GM18507 (cell line): ENCODE measurements at places on chromosomes 5 and 9.

DNA sequence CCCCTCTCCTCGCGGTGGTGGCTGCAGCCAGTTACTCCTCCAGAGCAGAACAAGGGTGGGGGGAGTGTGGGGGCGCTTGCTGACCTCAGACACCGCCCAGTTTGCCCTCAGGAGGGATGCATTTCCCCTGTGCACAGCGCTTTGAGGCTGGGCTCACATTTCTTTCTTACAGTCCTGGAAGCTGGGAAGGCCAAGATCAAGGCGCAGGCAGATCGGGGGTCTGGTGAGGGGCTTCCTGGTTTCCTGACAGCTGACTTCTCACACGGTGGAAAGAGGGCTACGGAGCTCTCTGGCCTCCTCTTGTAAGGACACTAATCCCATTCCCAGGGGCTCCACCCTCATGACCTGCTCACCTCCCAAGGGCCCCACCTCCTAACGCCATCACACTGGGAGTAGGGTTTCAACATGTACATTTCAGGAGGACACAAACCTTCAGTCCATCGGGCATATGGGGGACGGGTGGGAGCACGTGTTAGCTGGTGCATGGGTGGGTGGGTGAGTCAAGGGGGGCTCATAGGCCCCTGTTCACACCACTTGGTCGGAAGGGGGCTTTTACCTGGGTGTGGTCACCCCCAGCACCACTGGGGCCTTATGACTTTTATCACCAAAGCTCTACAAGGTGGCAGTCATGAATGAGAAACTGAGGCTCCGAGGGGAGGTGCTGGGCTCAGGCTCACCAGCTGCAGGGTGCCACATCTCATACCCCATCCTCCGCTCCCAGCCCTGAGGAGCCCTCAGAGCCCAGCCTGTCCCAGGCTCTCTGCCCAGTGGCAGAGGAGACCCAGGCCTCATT, 7.7 kb upstream of the SCGB3A1 start:
- no peak for DNase-seq

DNA sequence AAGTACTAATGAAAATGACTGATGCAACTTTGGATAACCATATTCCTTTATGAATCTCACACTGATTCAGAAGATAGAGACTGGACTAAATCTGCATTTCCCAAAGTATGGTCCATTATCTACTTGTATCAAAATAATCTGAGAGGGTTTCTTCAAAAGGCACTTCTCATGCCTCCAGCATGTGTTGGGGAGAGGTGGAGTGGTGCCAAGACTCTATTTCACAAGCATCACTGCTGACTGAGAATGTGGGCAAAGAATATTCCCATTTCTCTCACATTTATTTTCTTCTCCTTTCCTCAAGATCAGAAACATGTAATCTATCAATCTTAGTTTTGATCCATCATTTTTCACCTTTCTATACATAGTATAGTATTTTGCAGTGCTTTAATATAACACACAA, 135.4 kb downstream of the GABRB2 start:
- no peak for DNase-seq

DNA sequence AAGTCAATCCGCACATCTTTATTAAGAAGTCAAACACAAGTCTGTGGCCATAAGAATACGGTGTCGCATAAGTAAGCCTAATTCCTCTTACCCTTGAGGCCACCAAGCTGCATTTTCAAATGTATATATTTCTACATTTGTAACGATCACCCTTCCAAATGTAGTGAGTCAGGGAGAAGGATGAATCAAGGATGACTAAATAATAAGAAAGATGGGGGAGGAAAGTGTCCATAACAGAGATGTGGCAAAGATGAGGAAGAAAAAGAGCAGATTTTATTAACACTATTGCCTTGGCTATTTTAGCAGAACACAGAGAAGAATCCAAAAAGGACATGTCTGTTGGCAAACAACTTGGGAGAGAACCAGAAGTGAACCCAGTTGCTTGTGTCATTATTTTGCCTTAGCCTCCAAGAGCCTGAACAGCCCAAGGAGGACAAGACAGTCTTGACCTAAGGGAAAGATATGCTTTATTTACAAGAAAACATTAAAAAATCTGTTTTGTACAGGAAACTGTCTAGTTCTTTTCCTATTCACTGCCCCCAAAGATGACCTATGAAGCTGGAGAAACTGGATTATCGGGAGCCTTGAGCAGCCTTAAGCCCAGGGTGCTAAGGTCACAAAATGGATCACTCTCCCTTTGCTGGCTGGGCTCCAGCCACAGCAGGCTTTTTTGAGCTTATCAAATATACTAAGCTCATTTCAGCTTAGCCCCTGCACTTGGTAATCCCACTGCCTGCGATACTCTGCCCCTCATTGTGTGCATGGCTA, 101.5 kb downstream of the PLCXD3 start:
- DNase-seq, result no peak

GRCh38 chr5:34957857-34958690, 28.7 kb downstream of the DNAJC21 start:
- no peak for DNase-seq

- no peak for DNase-seq
Measured at GRCh38 chr9:34927061-34927460, 31.0 kb upstream of the PHF24 start.

- no peak for DNase-seq
Measured at GRCh38 chr5:155148694-155149093, 135.1 kb downstream of the KIF4B start.

DNA sequence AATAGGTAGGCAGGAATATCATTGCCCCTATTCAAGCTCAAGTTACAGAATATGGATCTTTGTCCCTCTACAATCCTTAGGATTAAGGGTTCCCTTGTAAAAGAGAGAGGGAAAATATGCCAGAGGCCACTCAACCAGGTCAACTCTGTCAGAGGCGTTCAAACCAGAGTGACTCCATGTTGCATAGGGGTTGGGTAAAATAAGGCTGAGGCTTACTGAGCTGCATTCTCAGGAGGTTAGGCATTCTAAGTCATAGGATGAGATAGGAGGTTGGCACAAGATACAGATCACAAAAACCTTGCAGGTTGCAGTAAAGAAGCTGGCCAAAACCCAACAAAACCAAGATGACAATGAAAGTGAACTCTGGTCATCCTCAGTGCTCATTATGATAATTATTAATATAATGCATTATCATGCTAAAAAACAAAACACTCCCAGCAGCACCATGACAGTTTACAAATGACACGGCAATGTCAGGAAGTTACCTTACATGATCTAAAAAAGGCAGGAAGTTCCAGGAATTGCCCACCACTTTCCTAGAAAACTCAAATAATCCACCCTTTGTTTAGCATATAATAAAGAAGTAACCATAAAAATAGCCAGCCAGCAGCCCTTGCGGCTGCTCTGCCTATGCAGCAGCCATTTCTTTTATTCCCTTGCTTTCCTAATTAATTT, 64.8 kb downstream of the ERP44 start:
- no peak for DNase-seq

DNA sequence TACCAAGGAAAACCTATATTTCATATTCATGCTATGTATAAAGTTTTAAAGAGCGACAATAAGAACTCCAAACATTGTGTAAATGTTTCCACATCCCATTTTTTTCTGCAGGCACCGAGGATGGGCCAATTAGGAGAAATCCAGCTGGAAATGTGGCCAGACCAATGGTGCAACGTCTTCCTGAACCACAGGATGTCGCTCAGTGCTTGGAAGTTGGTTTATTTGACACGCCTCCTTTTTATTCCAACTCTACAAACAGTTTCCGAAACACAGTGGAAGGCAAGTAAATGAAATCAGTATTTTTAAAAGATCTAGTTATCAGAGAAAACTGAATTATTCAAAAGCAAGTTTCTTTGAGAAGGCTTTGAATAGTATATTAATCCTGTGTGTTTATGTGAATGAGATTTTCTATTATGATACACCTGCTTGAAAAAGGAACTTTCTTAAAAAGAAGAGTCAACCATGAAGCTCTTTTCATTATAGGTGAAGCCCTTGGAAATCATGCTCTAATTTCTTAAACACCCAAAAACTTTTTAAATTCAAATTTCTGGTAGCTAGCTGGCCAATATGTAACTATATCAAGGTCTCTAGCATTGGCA, 9.1 kb downstream of the TYRP1 start:
- DNase-seq, result no peak
